ENCODE measurements at places on chromosomes 5 and 9.

DNA sequence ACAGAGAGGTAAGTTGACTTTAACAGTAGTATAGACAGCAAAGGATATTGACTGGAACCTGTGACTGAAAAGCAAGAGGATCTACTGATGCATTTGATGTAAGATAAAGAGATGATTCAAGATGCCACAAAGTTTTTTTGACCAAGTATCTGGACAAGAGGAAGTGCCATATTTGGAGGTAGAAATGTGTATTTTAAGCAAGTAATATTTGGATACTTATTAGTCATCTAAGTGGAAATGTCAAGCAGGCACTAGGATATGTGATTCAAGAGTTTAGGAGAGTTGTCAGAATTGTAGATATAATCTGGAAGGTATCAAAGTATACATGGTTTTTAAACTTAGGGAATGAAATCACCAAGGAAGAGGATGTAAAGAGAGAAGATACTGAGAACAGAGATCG, 686.1 kb upstream of the CHD1 start:
- DNase-seq = no peak

DNA sequence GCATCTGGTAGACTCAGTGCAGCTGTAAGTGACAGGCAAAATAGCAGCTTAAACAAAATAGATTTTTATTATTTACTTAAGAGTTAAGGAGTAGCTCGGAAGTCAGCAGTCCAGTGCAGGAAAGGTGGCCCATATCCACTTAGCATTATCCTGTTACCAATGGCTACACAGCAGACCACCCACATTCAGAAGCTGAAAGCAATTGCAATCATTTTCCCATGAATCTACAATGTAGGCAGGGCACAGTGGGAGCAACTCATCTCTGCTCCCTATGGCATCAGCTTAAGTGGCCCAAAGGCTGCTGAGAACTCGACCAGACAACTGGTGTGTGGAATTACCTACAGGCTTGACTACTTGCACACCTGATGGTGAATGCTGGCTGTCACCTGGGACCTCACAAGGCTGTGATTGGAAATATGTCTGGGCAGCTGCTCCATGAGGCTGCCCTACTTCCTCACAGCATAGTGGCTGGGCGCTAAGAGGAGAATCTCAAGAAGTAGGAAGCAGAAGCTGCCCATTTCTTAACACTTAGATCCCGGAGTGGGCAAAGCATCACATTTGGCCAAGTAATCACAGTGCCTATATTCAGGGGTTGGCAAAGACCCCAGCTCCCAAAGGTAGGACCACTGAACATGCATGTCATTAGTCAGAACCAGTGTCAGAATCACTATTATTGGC, 56.4 kb downstream of the SNX18 start:
- DNase-seq = no peak

DNA sequence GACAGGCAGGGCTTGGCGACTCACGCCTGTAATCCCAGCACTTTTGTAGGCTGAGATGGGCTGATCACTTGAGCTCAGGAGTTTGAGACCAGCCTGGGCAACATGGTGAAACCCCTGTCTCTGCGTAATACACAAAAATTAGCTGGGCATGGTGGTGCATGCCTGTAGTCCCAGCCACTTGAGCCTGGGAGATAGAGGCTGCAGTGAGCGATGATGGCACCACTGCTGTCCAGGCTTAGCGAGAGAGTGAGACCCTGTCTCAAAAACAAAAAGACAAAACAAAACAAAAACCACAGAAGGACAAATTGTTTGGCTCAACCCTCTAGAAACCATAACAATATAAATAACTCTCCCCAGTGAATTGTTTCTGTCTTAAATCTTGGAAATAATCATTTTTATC, 92.6 kb upstream of the ERBIN start:
- no peak for DNase-seq

DNA sequence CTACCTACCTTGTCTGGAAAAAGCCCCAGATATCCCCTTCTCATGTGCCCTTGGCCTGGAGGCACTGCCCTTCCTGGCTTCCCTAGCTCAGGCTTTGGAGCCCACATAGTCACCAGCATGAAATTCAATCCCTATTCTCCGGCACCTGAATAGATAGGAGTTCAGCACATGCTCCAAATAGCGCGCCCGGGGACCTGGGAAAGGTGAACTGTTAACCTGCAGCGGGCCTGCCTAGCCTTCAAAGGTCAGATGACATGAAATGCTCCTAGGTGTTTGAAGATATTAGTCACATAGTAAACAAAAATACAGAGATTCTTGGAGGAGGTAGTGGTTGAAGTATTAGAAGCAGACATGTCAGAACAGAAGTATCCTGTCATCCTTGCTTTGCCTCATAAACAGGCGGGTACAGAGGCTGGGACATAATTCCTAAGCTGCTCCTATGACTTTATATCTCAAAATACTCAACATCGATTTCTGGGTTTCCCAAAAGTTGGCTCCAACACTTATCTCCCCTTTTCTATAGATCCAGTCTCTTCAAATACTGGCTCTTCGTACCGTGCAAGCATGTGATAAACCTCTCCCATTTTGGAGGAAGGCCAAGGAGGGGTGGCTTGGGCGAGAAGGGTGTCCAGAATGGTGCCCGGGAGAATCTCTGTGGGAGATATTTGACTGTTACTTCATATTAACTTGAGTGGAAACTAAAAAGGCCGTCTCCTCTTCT, 88.0 kb upstream of the ANKH start:
- DNase-seq = no peak

- DNase-seq = no peak
Measured at GRCh38 chr5:58456486-58456885, 3.4 kb downstream of the PLK2 start.

GRCh38 chr9:37220971-37221370, 100.6 kb downstream of the ZCCHC7 start:
- no peak for DNase-seq

GRCh38 chr5:177023303-177023664, 788 bp downstream of the ZNF346 start:
- DNase-seq = no peak

DNA sequence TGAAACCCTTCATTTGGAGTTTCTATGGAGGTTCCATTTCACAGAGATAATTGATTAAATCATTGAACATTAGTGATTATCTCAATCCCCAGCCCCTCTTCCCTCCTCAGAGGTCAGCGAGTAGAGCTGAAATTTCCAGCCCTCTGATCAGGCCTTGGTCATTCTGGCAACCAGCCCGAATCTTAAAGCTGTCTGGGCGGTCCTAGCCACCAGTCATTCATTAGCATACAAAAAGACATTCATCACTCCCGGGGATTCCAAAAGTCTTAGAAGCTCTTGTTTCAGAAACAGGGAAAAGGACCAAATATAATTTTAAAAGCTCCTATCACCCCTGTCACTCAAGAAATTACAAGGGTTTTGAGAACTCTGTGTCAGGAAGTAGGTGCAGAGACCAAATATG, 41.3 kb downstream of the ZNF474 start:
- no peak for DNase-seq

- no peak for DNase-seq
Measured at GRCh38 chr9:129524582-129525270, 96.2 kb downstream of the C9orf50 start.

DNA sequence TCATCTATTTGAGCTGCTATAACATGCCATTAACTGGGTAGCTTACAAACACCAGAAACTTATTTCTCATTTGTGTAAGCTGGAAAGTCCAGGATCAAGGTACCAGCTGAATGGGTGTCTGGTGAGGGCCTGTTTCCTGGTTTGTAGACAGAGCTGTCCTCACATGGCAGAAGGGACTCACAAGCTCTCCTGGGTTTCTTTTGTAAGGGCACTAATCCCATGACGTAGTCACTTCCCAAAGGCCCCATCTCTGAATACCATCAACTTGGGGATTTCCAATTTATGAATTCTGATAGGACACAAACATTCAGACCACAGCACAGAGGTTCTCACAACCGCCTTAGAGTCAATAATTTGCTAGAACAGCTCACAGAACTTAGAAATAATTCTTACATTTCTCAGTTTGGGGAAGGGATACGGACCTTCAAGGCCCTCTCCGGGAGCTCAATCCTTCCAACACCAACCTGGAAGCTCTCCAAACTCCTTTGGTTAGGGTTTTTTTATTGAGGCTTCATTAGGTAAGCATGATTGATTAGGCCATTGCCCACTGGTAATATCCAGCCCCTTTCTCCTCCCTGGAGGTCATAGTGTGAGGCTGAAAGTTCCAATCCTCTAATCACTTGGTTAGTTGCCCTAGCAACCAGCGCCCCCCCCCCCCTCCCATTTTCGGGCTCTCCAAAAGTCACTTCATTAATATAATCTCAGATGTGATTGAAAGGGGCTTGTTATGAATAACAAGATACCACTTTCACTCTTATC, 7.6 kb upstream of the DNAJA1 start:
- no peak for DNase-seq

DNA sequence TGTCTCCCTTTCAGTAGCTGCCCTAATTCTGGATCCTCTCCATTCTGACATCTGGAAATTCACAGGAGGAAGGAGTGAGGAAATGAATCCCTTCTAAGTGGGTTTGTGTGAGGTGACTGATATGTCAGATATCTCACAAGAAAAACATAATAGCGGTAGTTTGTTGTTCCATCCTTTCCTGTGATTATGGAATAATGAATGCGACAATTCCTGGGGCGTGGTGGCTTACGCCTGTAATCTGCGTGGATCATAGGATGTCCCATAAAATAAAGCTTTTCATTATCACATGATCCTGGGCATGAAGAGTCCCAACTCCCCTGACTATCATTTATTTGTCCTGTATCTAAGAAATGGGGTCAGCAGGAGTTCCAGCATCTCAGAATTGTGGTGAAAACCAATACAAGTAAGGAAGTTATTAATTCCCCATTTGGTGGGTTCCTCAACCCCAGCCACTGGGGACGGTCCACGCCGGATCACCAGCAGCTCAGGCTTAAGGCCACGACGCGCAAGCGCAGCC, 375 bp upstream of the C5orf24 start:
- no peak for DNase-seq

DNA sequence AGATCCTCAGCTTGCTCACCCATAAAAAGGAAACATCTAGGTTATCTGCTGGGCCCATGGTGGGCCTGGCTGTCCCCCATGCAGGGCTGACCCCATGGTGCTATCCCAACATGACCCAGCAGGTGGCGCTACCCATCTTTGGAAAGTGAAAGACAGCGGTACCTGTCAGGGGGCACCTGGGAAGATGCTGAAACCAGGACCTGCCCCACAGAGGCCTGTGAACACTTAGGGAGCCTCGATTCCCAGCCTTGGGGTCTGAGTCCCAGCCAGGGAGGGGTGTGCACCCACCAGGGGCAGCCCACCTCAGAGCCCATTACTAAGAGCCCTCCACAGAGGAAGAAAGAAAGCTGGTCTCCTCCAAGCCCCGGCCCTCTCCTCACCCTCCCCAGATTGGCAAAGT, 46.6 kb upstream of the IPPK start:
- no peak for DNase-seq

DNA sequence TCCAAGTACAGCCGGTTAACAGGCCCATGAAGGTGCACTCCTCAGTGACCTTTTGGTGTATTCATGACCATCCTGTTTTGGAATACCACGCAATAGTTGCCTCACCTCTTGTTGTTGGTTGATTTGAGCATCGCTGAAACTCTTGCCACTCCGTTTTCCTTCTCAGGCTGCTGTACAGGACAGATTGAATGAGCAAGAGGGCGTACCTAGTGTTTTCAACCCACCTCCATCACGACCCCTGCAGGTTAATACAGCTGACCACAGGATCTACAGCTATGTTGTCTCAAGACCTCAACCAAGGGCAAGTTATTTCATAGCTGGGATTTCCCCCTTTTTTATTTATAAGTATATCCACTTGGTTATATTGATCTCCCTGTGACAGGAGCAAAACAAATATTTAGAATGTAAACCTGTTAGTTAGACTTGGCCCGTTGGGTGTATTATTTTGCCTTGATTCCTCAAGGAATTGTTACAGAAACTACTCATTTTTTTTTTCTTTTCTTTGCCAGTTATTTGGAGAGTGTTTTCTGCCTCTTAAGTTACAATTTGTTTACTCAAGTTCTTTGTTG, 38.1 kb downstream of the FAF2 start:
- no peak for DNase-seq

GRCh38 chr5:167903659-167904058, 387.8 kb upstream of the WWC1 start:
- DNase-seq = no peak

DNA sequence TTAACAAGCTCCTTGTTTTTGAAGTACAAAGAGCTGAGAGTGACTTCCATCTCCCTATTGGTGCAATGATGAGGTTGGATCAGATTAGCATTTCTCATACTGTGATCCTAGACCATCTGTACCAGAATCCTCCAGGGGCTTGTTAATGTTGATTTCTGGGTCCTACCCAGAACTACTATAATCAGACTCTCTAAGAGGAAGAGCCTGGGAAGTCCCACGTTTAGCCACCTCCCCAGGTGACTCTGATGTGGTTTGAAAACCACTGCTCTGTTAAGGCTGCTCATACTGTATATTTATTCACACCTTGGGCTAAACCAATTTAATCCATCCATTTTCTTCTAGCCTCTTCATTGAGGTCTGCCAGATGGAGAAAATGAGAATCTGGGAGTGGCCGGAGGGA, 49.6 kb upstream of the SMIM32 start:
- no peak for DNase-seq

DNA sequence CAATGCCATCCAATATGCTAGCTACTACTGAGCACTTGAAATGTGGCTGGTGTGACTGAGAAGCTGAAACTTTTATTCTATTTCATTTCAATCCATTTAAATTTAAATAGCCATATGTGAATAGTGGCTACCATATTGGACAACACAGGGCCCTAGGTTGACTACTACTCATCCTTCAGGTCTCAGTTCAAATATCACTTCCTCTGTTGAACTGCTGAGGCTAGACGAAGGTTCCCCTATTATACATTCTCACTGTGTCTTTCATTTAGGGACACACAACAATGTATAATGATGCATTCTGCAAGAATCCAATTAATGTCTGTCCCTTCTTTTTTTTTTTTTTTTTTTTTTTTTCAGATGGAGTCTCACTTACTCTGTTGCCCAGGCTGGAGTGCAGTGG, 208.7 kb downstream of the CRB2 start:
- no peak for DNase-seq

DNA sequence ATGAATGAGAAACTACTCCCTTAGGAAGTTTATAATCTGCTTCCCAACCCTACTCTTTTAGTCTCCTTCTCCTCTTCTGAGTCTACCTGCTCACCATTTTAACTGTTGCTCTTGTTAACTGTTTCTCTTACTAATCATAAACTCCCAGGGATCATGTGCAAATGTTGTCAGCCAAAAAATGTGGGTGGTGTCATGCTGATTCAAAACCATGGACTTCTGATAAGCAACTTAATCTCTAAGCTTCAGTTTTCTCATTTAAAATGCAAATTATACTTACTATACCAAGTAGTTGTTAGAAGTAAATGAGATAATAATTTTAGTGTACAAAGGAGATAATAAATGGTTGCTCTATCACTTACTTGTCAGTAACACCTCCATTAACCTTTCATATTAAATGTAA, 45.9 kb upstream of the TLX3 start:
- DNase-seq = no peak

DNA sequence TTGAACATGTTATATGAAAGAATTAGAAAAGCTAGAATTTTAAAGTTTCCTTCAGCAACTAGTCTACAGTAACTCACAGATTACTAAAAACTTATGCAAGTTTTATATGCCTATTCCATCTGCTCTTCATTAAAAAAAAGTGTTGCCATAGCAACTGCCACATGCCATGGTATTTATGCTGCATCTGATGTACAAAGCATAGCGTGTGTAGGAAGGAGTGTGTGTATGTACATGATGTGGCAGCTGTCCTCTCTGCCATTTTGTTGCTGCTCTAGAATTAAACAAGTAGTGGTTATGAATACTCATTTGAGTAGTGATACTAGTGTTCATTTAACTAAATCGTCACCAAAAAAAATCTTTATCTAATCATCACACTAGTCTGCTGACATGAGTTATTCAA, 593.5 kb downstream of the CETN3 start:
- DNase-seq = peak; percentile 49
